ENCODE measurements at places on chromosomes 12 and 14.

GRCh38 chr12:80935111-80935510, 2.6 kb downstream of the LIN7A start:
- DNase-seq = no peak

DNA sequence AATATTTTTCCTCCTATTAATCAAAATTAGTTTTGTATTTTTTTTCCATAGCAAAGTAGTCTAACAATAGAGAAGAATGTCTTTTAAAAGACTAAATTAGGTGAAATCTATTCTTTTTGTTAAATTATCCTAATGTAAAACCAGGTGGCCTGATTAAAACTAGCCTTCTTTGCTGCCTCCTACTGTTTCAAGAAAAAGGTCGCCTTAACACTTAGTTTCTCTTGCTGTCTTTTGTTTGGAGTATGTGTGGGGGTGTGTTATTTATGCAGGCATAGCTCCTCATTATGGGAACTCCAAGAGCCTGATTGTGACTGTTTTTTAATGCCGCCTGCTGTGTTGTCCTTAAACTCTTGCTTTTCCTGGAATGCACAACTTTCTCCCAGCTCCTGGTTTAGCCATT, 855.3 kb downstream of the DIO2 start:
- no peak for DNase-seq

- DNase-seq = peak; percentile 43
These were observed 350.8 kb upstream of the STXBP6 start for GRCh38 chr14:25400607-25401206.

GRCh38 chr14:100871234-100872186, 32.0 kb downstream of the RTL1 start:
- no peak for DNase-seq

DNA sequence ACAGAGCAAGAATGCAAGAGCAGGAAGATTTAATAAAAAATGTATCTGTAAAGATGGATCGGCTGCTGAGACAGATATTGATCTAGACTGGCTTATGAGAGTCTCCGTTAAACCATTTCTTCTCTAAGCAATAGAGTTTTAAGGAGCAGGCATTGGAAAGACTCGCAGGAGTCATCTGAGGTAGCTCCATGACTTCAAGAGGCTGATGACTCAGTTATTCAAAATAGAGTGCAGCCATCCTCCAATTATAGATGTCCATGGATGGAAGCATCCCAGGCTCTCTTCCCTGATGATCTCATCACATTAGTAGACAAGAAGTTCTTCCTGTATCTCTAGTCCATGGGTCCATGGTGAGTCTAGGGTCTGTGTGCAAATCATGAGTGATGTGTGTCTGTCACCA, 638.3 kb upstream of the TMEM132C start:
- DNase-seq = no peak

DNA sequence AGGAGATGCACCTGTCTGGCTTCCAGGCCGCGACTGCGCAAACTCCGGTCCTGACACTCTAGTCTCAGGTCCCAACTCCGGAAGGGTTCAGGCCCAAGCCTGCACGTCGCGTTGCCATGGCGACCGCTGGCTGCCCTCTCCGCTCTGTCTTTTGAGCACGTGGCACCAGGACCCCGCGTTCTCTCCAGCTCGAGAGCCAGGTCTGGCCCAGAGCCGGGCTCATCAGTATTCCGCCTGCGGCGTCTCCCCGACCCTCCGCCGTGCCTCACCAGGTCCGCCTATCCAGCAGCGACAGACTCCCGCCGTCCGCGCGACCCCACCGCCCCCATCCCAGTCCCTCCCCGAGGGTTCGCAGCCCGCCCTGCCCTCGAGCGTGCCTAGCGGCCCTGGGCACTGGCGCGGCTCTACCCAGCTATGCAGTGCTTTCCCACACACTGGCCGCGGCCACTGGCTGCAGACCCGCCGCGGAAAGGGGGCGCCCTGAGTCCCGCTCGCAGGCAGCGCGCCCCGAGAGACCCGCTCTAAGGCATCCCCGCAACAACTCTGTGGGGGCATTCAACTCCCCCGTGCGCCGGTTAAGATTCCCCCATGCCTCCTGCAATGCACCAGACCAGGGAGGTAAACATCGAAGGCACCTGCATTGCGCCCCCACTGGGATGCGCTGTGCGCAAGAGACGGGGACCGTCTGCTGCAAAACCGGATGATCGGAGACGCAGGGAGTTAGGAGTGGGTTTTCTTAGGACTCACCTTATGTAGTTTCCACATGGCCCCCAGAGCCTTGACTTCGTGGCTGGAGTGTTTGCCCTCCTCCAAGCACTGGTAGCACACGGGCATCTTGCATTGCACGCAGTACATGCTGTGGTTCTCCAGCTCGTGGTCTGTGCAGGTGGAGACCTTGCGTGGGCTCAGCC, 1.3 kb downstream of the TRIM9 start:
- DNase-seq = no peak
